Gastroesophageal sphincter (tissue), 4 donors: ENCODE measurements at places on chromosomes 5 and 9. TPM values are rescaled to one million over a fixed set of nuclear protein-coding genes. Genes with fewer than 3 reads are reported as not detected.

GRCh38 chr9:17578911-17579793, at the start of gene SH3GL2:
TSS of gene SH3GL2 (plus strand) at chr9:17579066.
- peak; percentile 82 for ATAC-seq

DNA sequence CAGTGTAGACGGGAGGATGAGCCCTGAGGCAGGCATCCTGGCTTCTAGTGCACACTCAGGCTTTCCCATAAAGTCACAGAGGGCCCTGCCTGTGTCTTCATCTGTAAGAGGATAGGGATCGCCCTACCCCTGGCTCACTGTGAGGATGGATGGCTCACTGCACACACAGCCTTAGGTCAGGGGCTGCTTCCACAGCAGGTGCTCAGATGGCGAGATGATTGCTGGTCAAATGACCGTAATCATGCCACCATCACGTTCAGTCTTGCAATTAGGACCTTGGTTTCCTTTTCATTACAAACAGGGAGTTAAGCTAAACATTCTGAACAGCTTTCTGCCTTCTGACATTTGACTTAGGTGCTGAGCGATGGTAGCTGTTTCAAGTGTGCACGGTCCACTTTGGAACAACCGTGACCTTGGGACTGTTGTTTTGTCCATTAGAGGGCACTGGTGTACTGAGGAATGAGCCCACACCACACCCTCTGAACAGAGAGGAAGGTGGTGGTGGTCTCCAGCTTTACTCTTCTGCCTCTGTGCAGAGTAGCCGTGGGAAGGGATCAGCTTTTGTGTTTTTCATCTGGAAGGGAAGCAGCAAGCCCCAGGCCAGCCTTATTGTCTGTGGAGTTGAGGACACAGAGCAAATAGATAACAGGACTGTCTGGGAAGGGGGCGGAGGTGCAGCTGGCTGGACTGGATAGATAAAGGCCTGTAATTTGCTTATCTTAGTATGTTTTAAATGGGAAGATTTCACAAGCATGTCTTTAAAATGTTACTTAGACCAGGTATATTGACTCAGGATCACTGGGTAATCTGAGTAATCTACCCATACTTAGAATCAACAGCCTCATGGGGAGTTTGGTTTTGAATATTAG, 183.1 kb downstream of the TRIO start:
- no peak for ATAC-seq

GRCh38 chr5:51487952-51488351, 104.7 kb downstream of the ISL1 start:
- ATAC-seq: no peak

GRCh38 chr5:178348356-178349074, 115.9 kb upstream of the PHYKPL start:
- ATAC-seq: no peak

DNA sequence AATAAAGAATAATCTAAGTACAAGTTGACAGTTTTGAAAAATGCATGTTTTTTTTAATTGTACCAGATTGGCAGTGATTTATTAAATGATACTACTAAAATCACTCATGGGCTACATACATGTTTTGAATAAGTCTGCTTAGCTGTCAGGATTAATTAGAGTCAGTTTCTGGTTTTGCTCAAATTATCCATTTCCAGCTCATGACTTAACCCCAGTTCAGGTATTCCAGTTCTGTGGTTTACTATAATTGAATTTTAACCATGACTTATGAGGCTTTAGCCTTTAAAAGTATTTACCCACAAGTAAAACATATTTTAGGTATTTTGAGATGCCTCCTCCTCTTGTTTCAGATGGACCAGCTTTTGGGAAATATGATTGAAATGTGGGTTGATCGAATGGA, 17.8 kb upstream of the LRRC70 start:
- ATAC-seq: no peak

DNA sequence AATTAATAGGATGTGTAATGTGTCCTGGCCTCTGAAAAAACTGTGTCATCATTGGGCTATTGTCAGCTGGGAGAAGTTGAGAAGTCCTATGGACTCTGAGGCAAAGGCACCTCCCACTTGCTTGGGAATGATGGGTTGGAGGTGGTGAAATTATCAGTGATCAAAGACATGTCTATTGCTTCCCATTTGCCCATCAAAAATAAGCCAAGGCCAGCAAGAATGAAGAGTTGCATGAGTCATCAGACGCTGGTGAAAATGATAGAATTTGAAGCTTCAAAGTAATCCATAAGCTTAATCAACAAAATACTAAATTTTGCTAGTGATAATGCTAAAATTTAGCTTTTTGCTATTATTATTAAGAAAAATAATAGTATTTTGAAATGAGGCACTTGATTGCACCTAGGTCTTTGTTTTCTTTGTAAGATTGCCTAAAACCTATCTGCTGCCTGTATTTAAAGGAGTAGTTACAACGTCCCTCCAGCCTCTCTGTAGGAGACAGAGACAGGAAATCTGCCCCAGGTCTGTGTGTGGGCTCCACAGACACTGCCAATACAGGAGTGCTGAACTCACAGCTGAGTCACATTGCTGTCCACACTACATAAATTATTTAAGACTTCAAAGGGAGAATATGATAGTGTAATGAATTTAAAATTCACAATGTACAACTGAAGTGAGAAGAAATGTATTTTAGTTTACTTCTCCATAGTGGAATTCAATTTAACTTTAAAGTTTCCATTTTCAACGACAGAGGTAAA, 48.4 kb upstream of the APC start:
- ATAC-seq: no peak

DNA sequence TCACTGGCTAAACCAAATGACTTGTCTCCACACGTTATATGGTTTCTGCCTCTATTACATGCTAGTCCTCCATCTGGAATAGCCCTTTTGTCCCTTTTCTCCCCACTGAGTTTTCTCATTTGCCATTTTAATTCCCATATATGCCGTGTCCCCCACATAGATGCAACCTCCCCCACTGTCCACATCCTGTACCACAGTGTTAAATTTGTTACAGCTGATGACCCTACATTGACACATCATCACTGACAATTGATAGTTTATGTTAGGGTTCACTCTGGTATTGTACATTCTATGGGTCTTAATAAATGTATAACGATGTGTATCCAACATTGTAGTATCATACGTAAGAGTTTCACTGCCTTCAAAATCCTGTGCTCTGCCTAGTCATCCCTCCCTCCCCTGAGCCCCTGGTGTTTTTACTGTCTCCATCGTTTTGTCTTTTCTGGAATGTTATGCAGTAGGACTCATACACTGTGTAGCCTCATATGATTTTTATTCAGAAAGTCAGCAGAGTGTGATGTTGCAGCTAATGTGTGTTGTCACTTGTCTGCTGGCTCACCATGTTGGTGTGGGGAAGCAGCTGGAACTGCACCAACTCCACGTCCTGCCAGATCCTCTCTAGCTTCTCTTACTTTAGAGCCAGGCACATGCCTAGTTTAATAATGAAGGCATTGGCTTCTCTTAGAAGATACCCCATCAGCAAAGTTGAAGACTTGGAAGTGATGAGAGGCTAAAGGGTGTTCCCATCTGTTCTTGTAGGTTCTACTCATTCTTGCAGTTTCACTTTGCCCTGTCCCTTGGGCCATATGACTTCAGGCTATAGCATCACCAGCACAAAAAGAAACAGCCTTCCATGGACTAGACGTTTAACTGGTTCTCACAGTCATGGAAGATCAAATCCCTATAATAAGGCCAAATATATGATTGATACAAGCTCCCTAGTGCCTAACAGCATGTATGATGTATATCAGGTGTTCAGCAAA, 30.2 kb downstream of the LRRC70 start:
- no peak for ATAC-seq

DNA sequence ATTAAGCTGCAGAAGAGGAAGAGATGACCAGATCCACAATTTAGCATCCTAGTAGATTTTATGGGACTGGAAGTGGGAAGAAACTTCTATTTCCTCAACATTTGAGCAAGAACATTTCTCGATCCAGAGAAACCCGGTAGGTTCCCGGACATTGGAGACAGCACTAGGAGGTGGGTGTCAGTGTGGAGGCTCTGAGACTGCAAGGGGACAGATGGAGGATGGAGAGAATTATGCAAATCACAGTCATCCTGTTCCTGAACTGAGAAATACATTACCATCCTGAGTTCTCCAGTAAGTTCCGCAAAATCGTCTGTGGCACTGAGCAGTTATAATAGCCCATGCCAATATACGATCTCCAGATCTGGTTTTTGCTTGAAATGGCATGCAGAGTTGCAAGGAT, 25.6 kb downstream of the GLDC start:
- ATAC-seq: no peak

- no peak for ATAC-seq
Observed at GRCh38 chr9:37025071-37025822, 8.8 kb downstream of the PAX5 start.

DNA sequence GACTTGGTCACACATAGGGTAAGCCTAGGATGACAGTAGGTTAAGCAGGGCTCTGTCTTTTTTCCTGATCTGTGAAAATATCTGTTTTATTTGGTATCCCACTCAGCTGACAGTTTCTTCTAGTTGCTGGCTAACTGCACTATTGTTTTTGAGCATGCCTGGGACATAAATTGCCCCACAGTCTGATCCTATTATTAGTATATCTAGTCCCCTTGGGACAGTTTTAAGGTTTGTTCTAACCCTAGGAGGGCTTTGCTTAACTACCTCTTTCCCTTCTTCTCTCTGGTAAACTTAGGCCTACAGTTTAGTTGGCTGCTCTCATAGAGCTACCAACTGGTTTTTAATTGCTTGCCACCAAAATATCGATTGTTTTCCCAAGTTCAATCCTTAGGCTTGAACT, 446.6 kb downstream of the ARHGEF28 start:
- no peak for ATAC-seq

- ATAC-seq: no peak
Observed at GRCh38 chr9:133783331-133783731, 45.2 kb upstream of the SARDH start.

GRCh38 chr9:37818849-37819248, 18.3 kb downstream of the DCAF10 start:
- ATAC-seq: no peak

GRCh38 chr9:95311961-95312360, 5.5 kb downstream of the FANCC start:
- ATAC-seq: no peak

KCNIP1 gene
- total RNA-seq: 1.6 TPM

PCAT7 gene
- not detected for total RNA-seq

DMRTA1 gene
- 3.7 TPM for total RNA-seq

PPP2R2B gene
- 3.0 TPM for total RNA-seq

ZNF618 gene
- 4.7 TPM for total RNA-seq

IFNA2 gene
- total RNA-seq: not detected

F12 gene
- 0.27 TPM for total RNA-seq

PRRX2 gene
- total RNA-seq: 5.0 TPM

PCDHA12 gene
- total RNA-seq: 4.7 TPM

GPRIN1 gene
- 0.54 TPM for total RNA-seq

RANBP17 gene
- total RNA-seq: 14.0 TPM
